ENCODE measurements at places on chromosomes 13 and 19. TPM values are rescaled to one million over a fixed set of nuclear protein-coding genes. Genes with fewer than 3 reads are reported as not detected.

SIPA1L3 gene
- total RNA-seq, result 14.7 TPM

DNA sequence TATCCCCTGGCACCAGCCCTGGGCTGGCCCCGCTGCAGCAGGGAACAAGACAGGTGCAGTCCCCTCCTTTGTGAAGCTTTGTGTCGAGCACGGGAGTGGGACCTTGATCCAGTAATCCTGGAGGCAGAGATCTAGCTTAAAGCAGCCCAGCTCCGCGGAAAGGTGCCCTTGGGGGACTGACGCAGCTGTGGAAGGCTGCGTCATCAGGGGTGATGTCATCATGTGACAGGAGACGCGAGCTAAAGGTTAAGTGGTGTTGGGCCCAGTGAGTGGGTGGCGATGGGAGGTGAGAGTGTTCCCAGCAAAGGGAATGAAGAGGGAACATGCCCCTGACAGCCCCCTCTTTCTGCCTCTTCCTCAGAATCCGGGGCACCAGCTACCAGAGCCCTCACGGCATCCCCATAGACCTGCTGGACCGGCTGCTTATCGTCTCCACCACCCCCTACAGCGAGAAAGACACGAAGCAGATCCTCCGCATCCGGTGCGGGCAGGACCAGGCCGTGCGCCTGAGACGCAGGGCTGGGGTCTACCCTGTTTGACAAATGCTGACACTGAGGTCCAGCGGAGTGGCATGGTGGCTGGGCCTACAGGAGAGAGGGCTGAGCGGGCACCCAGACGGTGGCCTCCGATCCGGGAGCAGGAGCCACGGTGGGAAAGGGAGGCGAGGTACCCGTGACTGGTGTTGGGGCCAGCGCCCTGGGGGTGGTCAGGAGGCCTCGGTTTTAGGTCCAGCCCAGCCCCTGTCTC, 2.6 kb downstream of the LHB start:
- DNase-seq, result no peak

GRCh38 chr19:31693131-31693932, 344.1 kb upstream of the TSHZ3 start:
- no peak for DNase-seq

GRCh38 chr13:99316224-99316623, 9.0 kb upstream of the GPR183 start:
- DNase-seq, result no peak

GRCh38 chr13:75480671-75481175, 1.2 kb downstream of the TBC1D4 start:
- DNase-seq, result no peak

- DNase-seq, result no peak
These were observed 45.8 kb downstream of the GGACT start for GRCh38 chr13:100542826-100543156.

DNA sequence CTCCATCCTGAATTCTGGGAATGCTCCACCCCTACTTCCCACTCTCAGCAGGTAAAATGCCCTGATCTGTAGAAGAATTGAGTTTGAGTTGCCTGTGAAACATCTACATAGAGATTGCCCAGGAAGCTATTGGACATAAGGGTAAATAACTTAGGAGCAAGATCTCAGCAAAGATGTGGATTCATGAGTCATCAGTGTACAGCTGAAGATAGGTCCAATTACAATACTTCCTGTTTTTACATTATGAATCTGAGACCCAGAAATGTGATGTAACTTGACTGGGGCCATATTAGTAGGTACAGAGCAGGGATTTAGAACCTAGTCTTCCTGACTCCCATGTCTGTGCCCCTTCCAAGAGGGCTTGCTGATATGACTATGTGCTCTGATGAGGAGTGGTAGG, 79.4 kb upstream of the FNDC3A start:
- no peak for DNase-seq

DNA sequence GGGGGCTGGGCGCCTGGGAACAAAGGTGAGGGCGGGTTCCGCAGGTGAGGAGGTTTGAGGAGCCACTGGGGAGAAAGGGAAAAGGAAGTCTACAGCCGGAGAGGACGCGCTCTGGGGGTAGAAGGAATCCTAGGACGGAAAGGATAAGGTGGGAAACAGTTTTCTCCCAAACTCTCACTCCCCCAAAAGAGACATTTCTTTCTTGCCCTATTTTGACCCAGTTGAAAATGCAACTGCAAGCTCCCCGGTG, 651 bp upstream of the POLR1D start:
- no peak for DNase-seq

RNF17 gene
- not detected for total RNA-seq

DNA sequence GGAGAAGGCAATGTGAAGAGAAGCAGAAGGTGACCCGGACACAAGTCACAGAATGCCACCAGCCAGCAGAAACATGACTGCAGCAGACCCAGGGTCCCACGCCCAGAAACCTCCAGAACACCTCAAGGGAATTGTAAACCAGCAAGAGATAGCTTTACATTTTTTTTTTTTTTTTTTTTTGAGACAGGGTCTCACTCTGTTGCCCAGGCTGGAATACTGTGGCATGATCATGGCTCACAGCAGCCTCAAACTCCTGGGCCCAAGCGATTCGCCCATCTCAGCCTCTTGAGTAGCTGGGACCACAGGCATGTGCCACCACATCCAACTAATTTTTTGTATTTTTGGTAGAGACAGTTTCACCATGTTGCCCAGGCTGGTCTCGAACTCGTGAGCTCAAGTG, 10.5 kb upstream of the CEACAM20 start:
- no peak for DNase-seq

CYP4F3 gene
- 1.6 TPM for total RNA-seq

DNA sequence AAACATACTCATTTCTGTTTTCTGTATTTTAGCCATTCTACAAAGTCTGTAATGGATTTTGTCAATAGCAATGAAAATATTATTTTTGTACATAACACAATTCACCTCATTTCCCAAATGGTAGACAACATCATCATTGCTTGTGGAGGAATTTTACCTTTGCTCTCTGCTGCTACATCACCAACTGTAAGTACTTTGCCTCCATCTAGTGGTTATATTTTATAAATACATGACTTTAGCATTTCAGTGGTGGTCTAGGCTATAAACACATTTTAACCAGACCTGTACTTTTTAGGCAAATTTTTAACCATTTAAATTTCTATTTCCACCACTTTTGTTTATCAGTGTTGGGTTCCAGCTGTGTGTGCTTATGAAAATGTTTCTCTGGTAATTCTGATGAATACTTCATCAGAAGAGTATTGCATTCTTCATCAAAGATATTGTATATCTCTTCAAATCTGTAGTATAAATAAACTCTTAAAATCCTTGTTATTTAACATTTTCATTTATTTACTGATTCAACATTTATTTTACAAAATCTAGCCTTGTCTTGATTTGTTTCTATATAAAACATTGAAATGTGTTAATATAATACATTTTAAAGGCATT, 222.4 kb downstream of the NBEA start:
- DNase-seq, result no peak

ATP7B gene
- total RNA-seq, result 5.2 TPM

DOCK9 gene
- 94.4 TPM for total RNA-seq

GRCh38 chr13:102935896-102936321, 90.1 kb downstream of the ERCC5 start:
- DNase-seq, result no peak

DNA sequence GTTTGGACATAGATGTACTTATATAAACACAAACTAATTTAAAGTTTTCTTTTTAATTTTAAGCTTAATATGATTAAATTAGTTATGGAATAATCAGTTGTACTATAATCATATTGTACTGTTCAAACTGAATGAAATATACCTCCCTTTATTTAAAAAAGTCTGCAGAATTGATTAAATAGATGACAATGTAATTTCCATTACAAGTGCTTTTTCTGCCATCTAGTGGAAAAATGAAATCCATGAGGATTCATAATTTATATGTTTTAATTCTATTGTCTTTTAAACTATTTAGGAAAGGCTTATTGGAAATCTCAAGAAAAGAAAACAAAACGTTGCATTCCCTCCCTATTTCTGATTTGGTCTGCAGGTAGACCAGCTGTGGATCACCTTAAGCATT, 30.9 kb downstream of the MZT1 start:
- no peak for DNase-seq

LIM2 gene
- not detected for total RNA-seq

DNA sequence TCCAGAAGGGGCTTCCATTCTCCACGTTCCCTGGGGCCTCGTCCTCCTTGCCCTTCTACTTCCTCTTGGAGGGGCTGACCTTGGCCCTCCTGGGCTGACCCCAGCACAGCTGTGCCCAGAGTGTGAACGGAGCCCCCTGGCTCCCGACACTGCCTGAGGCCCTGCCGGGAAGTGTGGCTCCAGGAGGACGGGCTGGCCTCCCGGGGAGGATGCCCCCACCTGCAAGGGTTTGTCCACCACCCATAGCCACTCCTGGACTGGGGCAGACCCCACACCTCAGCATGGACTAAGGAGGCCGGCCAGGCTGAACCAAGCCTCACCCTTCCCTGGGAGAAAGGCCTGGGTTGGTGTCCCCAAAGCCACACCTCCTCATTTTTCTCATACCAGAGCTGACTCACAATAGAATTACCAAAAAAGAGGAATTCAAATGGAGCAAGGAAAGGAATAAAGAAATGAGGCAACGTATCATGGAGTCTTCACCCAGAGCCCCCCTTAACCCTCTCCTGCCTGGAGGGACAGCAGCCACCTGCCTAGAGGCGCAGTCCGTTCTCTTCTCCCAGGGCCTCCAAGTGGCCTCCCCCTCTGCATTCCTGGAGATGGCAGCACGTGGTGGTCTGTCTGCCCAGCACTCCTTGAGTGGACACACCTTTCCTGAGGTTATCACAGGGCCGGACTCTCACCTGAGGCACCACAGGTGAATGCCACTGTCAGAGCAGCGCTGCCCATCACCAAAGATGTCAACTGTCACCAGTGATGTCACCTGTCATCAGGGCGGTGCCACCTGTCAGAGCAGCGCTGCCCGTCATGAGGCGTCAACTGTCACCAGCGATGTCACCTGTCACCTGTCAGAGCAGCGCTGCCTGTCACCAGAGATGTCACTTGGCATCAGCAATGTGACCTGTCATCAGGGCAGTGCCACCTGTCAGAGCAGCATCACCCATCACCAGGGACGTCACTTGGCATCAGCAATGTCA, 3.1 kb upstream of the C13orf46 start:
- DNase-seq, result no peak

- DNase-seq, result no peak
These were observed 83.2 kb downstream of the MAP4K1 start for GRCh38 chr19:38534574-38534973.

Measured in omental fat pad (tissue), 4 donors.